ENCODE measurements at places on chromosomes 2 and 18.
A peak's percentile ranks its signal among the peaks of the same experiment; 100 is the strongest.

DNA sequence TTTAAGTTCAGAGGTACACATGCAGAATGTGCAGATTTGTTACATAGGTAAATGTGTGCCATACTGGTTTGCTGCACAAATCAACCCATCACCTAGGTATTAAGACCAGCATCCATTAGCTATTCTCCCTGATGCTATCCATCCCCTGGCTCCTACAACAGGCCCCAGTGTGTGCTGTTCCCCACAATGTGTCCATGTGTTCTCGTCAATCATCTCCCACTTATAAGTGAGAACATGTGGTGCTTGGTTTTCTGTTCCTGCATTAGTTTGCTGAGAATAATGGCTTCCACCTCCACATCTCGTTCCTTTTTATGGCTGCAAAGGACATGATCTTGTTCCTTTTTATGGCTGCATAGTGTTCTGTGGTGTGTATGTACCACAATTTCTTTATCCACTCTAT lies 75.8 kb downstream of the SUCLG1 start:
- DNase-seq: no peak

DNA sequence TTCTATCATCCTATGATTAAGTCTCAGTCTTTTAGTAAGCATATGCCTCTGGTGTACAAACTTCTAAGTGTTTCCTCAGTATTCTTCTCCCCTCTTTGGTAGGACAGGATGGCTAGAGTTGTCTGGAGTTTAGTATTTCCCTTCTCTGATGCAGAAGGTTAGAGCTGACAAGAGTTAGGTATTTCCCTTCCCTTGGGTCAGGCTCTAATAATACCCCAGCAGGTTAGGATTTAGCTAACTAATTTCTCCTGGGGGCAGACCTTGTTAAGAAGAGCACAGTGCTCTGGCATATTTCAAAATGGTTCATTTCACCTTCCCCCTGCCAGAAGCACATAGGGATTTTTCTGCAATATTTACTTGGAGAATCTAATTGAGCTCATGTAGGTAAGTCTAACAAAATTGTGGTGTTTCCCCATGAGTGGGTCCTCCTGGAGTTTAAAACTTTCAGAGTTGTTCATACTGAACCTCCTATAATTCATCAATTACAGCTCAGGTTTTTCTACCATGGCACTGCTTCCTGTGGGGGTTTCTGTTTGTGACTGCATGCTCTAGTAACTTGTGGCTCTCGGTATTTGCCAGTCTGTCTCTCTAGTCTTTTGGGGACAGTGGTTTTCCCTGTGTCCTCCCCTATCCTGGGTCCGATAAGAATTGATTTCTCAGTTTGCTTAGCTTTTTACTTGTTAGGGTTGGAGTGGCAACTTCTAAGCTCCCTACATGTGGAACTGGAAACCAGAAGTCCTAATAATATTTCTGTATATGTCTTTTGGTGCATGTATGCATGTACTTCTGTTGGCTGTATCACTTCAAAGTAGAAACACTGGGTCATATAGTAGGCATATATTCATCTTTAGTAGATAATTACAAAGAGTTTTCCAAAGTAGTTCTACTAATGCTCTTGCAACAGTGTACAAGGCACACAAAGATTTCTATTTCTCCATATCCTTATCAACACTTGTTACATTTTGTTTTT lies 77.7 kb downstream of the GDF7 start:
- no peak for DNase-seq

DNA sequence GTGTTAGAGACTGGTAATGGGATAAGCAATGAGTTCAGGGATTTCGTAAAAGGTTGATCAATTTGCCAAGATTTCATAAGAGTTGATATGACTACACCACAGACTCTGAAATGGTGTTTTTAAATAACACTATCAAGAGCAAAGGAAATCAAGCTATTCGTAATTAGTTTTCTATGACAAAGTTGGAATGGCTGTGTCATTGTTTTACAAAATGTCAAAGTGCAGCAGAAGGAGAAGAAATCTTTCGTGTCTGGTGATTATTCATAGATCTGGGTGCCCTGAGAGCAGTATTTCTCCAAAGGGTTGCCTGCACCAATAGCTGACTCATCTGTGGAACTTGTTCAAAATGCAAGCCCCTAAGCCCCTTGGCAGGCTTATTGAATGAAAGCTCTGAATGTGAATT lies 70.1 kb downstream of the NABP1 start:
- DNase-seq: no peak

GRCh38 chr2:52536929-52537460 lies 1230.6 kb upstream of the CHAC2 start:
- no peak for DNase-seq

DNA sequence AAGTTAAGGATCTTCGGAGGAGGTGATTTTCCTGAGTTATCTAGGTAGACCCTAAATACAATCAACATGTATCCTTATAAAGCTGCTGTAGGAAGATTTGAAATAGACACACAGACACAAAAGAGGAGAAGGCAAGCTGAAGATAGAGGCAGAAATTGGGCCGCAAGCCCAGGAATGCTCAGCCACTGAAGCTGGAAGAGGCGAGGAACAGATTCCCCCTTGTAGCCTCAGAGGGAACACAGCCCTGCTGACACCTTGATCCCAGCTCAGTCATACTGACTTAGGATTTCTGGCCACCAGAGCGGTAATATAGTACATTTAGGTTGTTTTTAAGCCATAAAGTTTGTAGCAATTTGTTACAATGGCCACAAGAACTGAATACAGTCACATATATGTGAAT lies 90.9 kb downstream of the ETAA1 start:
- no peak for DNase-seq

GRCh38 chr2:149039213-149039724 lies 770 bp downstream of the LYPD6B start:
- DNase-seq: no peak

GRCh38 chr2:173940208-173941020 lies 24.8 kb downstream of the SP3 start:
- DNase-seq: no peak

GRCh38 chr18:31203096-31203793 lies 40.6 kb upstream of the DSC1 start:
- peak; percentile 69 for DNase-seq

DNA sequence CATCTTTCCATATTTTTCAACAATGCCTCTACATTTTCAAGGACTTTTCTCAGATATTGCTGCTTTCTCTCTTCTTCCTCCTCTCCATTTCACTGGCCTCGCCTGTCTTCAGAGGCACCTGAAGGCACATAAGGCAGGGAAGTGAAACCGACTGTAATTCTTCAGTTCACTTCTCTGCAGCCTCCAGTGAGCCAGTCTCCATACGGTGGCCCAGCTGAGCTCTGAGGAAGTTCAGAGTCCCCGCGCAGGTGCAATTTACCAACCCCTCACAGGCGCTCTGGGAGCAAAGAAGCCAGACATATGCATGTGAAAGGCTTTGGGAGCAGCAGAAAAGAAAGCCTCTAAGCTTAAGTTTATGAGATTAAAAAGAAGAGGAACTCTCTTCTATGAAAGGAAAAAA lies 12.4 kb downstream of the KLHL14 start:
- no peak for DNase-seq

DNA sequence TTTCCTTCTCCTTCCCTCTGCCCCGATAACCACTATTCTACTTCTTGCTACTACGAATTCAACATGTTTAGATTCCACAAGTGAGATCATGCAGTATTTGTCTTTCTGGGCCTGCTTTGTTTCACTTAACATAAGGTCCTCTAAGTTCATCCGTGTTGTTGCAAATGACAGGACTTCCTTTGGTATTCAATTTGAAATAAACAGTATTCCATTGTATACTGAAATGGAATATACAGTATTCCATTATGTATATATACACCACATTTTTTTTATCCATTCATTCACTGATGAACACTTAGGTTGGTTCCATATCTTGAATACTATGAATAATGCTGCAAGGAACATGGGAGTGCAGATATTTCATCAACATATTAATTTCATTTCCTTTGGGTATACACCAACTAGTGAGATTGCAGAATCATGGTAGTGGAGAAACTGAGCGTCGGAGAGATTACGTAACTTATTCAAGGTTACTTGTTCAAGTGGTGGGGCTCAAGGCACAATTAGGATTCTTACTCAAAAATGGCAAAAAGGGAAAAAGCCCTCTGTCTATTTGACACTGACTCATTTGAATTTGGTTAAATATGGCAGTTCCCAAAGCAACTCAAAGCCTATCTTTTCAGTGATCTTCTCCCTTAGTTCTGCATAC lies 85.1 kb downstream of the CHN1 start:
- no peak for DNase-seq

DNA sequence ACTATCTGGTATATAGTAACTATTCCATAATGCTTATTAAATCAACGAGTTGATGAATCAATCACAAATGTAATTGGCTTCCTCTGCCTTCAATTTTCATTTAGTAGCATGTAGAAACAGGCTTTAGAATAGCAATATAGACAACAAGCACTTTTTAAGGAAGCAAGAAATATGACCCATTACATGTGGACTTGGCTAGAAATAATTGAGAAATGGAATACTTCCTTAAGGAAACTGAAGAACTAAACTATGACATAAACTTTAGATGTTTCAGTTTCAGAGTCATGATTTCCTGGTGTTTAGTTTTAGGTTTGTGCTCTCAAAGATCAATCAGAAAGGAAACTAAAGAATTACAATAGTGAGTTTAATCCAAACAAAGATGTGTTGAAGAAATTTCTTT lies 443.8 kb downstream of the MBD2 start:
- no peak for DNase-seq

GRCh38 chr18:13987956-13988355 lies 72.6 kb upstream of the MC2R start:
- DNase-seq: no peak

- DNase-seq: no peak
Observed at GRCh38 chr2:184452907-184453306, 145.4 kb upstream of the ZNF804A start.

DNA sequence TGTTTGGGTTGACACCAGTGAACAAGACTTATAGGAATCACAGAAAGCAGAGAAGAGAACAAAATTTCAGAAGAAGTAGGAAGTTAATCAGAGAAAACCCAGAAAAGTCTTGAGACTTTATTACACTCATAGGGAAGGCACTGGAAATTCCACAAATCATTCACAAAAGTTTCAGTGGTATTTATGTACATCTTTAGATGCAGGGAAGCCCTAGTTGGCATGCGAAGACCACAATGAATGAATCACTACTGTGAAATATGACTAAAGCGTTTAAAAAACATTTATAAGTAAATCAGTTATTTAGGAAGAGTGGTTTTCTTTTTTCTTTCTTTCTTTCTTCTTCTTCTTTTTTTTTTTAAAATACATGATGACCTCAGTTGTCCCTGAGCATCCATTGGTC lies 105.1 kb downstream of the NUP35 start:
- DNase-seq: peak; percentile 6

- DNase-seq: no peak
Observed at GRCh38 chr2:201926067-201926466, 107.6 kb upstream of the FZD7 start.

DNA sequence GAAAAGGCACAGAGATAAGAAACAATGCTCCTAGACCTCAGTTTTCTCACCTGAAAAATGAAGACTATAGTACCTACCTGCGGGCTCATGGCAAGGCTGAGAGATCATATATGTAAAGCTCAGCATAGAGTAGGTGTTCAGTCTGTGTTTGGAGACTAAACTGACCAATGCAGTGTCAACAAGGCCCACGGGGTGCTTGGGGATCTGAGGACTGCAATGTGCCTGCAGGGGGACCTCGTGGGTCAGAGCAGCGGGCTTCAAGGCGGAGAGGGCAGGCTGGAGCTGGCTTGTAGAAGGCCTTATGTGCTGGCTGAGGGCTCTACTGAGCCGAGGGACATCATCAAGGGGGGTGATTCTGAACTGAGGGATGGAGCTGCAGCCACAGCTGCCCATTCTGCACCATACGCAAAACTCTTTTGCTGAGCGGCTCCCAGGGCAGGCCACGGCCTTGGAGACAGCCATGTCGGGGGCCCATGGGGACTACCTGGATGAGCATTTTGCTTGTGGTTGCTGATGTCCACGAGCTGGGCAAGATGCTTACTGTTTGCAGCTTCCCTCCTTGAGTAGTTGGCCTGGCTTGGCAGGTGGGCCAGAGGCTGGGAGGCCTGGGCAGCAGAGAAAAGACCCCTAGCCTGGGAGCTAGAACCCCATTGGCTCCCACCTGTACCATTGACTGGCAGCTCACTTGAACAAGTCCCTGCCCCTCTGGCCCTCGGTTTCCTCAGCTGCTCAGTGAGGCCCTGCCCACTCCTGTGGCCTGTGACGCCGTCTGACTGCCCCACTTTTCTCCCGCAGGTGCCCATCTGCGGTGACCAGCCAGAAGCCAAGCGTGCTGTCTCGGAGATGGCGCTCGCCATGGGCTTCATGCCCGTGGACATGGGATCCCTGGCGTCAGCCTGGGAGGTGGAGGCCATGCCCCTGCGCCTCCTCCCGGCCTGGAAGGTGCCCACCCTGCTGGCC lies 23.5 kb downstream of the STEAP3 start:
- no peak for DNase-seq

GRCh38 chr2:66443186-66443978 lies 8.5 kb downstream of the MEIS1 start:
- DNase-seq: no peak

DNA sequence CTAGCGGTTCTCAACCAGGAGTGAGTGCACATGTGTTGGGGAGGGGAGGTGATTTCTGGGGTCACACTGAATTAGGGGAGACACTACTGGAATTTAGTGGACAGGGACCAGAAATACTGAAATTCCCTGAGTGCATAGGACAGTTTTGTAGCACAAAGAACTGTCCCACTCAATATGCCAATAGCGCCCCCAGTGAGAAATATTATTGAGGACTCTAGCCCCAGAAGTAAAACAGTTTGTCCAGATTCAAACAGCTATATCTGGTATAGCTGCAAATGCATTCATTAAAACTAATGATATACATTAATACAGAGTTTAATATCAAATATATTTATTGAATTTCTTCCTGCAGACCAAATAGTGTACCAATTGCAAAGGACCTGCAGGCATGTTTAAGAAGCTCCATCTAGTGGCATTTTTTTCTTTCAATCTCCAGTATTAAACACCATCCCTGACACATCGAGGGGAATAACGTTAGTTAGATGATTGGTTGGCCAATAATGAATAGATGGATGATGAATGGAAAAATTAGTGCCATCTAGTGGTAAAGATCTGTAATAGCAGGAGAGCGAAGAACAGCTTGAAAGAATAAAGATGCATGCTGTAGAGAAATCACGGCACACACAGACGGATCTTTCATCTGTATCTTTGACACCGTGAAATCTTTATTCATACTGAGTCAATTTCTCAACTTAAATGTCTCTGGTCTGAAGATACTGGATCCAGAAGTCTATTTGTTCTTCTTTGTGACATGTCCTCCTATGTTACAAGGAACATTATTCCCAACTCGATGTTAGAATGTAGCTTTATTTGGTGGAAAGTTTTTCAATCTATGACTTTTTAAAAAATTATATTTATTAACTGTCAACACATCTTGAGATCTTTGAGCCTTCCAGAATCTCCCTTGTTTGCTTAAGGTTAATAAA lies 62.5 kb downstream of the DHRS9 start:
- DNase-seq: peak; percentile 77

Data from inflammatory macrophage treated with lipopolysaccharide for 1 hour (primary cell).